ENCODE measurements at places on chromosomes 12 and 14.

- no peak for DNase-seq
Measured at GRCh38 chr14:89674936-89675335, 257.9 kb upstream of the FOXN3 start.

DNA sequence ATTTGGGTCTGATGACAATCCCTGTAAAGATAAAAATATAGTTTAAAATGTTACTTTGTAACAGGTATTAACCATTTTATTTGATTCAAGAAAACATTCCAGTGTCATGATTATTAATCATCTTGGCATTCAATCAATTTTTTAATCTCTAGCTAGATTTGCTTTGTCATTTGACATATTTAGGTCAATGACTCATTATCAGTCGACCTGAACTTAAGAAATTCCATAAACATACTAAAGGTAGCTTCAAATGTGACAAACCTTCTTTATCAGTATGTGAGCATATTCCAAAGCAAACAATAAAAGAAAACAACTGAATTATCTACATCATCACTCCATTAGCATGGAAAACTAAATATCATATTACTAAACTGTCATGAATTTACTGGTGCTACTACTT is 50.8 kb upstream of the CDKL1 start:
- no peak for DNase-seq

DNA sequence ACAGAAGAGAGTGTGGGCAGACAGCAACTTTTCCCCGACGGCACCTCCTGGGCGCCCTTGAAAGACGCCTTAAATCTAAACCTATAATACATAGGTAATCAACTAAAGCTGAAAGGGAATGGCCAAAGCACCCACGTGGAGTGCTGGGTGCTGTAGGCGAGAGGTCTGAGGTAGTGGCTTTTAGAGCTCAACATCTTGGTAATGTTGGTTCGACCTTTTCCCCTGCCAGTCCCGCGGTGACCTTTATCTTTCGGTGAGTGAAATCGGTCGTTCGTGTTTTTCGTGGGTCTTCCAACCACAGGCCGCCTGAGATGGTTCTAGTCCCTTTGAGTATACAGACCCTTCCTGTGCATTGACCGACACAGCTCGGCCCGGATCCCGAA is 9.1 kb downstream of the OR6S1 start:
- DNase-seq: no peak

DNA sequence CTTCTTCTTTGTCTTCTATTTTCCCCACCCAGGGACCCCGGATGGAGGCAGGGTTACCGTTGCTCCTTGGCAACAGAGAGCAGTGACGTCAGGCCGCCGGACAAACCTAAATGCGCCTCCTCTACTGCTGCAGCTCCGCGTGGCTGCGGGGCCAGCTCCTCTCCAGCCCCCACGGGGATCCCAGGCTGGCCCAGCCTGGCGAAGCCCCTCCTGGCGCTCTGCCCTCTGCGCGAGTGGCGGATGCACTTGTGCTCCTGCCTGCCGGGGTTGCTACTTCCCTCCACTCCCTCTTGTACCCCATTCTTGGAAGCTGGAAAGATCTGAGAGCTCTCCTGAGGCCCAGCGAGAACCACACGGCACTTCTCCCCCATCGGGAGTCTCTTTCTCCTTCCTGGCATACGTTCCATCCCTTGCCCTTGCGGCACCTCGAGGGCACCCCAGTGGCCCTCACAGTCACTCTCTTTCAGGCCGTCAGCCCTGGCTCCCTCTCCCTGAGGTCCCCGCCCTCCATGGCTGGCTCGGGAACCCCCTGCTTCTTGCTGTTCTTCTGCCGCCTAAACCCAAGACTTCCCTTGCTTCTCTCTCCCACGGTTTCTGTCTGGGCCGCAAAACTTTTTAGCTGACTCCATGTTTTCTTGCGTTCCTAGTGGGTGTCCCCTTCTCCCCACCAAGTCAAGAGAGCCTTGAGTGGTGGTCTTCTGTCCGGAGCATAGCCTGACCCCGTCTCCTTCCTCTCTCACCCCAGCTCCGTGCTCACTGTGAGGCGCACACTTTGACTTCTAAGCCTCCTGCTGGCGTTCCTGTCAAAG is 121.7 kb downstream of the PAPOLA start:
- DNase-seq: no peak

- no peak for DNase-seq
Measured at GRCh38 chr14:91839749-91840148, 27.6 kb downstream of the TC2N start.

DNA sequence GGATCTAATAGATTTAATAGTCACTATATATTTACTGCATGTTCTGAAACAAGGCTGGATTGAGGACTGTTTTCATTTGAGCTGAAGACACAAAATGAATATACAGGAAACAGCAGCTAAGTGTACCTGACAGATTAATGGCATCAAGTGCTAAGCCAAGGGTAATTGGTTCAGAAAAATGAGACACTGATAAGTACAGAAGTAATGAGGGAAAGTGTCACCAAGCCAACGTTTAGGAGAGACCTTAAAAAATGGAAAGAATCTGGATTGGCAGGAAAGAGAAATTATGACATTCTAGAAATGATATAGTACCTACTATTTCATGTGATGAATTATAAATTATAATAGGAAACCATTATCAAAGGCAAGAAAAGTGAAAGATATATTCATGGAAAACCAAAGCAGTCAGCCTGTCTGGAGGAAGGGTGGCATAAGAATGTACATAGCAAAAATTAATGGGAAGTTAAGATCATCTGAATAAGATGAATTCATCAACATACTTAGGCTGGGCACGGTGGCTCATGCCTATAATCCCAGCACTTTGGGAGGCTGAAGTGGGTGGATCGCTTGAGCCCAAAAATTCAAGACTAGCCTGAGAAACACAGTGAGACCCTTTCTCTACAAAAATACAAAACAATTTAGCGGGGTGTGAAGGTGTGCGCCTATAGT is 21.0 kb upstream of the DUSP16 start:
- no peak for DNase-seq

DNA sequence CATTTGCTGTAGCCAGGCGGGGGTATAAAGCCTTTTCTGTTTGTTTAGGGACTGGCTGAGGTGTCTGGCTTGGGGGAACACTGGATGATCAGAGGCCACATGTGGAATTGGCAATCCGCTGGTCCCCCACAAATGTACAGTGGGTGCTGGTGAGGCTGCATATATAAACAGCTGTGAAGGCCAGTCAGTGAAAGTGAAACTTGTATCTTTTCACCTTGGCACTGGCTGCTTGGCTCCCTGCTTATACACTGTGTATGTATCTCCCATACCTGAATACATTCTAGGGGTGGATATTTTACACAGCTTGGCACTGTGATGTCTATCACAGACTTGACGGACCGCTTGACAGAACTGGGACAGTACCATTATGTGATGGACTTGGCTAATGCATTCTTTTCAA is 246.8 kb upstream of the AVPR1A start:
- DNase-seq: no peak

DNA sequence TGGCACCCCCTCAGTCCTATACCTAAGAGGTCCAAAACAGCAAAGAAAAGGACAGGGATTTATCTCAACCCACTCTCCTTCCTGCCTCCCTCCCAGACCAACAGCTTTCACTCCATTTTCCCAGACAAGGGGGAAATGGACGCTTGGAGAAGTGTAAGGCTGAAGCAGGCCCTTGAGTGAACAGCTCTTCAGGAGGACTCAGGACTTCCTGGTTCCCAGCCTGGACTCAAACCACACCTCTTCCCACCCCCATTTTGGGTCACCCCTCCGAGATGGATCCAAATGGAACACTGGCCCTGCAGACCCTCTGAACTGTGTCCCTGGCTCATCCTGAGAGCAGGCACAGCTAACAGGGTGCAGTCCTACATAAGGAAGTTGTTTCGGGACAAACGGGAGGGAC is 2.7 kb downstream of the KMT2D start:
- no peak for DNase-seq

GRCh38 chr14:79708426-79709388 is 502.6 kb downstream of the DIO2 start:
- no peak for DNase-seq

DNA sequence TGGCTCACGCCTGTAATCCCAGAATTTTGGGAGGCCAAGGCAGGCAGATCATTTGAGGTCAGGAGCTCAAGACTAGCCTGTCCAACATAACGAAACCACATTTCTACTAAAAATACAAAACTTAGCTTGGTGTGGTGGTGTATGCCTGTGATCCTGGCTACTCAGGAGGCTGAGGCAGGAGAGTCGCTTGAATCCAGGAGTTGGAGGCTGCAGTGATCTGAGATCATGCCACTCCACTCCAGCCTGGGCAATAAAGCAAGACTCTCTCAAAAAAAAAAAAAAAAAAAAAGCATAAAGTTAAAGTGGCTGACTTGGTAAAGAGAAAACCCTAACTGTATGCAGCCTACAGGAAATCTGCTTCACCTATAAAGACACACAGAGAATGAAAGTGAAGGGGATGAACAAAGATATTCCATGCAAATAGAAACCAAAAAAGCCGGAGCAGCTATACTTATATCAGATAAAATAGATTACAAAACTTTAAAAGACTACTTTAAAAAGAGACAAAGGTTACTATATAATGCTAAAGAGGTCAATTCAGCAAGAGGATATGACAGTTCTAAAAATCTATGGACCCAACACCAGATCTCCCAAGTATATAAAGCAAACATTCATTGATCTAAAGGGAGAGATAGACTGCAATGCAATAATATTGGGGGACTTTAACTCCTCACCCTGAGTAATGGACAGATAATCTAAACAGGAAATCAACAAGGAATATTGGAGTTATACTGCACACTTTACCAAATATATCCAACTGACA is 4.1 kb downstream of the CLEC2B start:
- DNase-seq: no peak

GRCh38 chr12:111056618-111057521 is 136.5 kb upstream of the MYL2 start:
- no peak for DNase-seq

DNA sequence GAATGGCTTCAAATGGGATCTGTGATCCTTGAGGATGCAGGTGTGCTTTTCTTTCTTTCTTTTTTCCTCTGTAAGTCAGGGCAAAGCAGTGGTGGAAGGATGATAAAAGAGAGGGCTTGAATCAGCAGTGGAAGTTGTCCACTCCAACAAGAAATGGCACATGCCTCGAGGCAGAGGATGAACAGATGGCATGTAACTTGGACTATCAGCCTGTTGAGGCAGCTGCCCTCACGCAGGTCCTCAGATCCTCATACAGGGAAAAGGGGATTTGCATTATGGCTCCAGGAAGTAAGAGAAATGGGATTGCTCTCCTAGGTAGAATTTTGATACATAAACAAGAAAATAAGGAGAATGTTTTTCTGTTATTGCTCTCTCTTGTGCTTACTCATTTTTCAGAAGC is 368.0 kb downstream of the FUT8 start:
- no peak for DNase-seq

GRCh38 chr12:58254463-58255100 is 313.2 kb downstream of the ATP23 start:
- DNase-seq: no peak

DNA sequence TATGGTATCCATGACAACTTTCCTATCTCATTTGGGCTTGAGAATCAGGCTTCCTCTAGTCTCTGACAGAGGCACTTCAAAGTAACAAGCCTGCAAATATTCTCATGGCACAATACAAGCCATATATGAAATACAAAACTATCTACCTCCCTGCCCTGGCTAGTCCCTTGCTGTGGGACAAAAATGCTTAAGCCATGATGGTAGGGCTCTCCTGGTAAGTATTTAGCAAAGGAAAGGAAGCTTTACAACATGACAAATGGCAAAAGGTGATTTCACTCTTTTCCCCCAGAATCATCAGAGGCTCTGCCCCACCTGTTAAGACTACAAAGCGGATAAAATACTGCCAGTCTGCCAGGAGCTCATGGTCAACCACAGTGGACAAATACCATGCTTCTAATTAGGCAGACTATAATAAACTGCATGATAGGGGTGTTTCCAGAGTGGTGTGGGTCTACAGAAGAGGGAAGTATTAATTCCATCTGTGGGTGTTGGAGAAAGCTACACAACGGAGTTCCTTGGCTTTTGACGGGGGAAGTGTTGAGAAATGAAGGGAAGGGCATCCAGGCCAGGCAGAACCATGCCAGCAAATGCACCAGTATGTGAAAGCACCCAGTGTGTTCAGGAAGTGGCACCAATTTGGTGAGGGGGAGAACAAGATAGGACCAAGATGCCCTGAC is 92.9 kb downstream of the SPTSSA start:
- no peak for DNase-seq

GRCh38 chr14:95502381-95502950 is 14.0 kb downstream of the SYNE3 start:
- DNase-seq: no peak

DNA sequence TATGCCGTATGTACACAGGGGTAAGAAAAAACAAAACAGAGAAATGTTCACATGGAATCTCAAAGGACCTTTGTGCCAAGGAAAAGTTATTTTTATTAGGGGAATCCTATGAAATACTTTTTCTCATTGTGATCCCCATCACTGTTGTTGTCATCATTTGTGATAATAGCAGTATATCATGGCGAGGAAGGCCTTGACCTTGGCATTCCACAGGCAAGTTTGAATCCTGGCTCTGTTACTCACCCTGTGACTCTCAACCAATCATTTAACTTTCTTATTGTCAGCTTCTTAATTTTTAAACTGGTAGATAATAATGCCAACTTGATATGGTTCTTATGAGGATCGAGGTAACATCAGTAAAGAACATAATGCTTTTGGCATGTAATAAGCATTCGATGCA is 142.2 kb upstream of the DDHD1 start:
- DNase-seq: no peak

DNA sequence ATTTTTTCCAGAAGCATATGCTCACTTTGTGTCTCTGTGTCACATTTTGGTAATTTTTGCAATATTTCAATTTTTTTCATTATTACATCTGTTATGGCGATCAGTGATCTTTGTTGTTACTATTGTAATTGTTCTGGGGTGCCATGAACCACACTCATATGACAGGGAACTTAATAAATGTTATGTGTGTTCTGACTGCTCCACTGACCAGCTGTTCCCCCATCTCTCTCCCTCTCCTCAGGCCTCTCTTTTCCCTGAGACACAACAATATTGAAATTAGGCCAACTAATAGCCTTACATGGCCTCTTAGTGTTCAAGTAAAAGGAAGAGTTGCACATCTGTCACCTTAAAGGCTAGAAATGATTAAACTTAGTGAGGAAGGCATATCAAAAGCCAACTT is 46.0 kb downstream of the SCN8A start:
- DNase-seq: no peak

- no peak for DNase-seq
Measured at GRCh38 chr12:14261861-14262260, 103.6 kb upstream of the ATF7IP start.

GRCh38 chr14:65387628-65388027 is 24.9 kb upstream of the FUT8 start:
- no peak for DNase-seq

- no peak for DNase-seq
Measured at GRCh38 chr14:51180577-51180976, 59.5 kb upstream of the TMX1 start.

DNA sequence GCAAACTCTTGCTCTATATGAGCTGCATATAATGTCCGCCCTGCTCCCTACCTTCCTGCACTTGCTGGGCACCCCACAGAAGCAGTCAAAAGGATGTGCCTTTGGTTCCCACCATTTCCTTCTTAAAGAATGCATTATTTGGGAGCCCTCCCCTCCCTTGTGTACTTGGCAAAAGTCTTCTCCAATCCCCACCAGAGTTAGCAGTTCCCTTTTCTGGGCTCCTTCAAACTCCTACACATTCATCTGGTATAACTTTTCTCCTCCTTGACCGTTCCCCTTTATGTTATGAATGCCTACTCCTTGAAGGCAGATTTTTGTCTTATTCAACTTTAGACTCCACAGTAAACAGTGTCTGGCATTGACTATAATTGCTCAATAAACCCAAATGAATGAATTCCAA is 27.8 kb downstream of the AREL1 start:
- DNase-seq: no peak
